ENCODE measurements at places on chromosomes 3 and 15.
A peak's percentile ranks its signal among the peaks of the same experiment; 100 is the strongest.

DNA sequence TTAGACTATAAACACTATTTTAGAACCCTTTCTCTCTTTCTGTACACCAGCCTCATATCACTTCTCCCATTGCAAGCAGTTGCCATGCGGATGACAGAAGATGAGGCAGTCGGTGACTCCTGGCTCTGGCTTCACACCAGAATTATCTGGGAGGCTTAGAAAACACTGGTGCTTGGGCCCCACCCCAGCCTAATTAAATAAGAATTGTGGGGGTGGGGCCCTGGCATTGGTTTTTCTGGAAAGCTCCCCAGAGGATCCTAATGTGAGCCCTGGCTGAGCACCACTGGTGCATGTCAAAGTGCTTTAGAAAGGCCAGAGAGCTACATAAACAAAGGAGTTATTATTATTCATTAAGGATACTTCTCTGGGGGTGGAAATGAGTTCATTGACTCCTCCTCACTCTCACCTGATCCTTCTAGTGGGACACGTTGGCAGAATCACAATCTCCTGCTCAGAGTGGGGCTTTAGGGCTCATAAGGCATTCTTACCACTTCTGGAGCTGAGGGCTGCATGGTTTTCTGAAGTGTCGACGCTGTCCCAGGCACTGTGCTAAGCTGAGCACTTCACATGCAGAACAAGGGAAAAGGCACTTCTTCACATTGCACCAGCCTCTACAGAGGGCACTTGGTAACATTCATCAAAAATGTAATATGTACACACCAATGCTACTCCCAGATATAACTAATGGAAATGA, 188.5 kb upstream of the TLE3 start:
- peak; percentile 48 for DNase-seq

- no peak for DNase-seq
These were observed 47.2 kb downstream of the TMED3 start for GRCh38 chr15:79358069-79358468.

GRCh38 chr3:177468331-177468730, 271.0 kb upstream of the TBL1XR1 start:
- DNase-seq, result no peak

- DNase-seq, result peak; percentile 20
These were observed 283.3 kb upstream of the RGMA start for GRCh38 chr15:93372208-93372864.

- no peak for DNase-seq
These were observed 710.8 kb downstream of the PLOD2 start for GRCh38 chr3:145450018-145450682.

- no peak for DNase-seq
These were observed 56.4 kb downstream of the FILIP1L start for GRCh38 chr3:100057716-100058575.

DNA sequence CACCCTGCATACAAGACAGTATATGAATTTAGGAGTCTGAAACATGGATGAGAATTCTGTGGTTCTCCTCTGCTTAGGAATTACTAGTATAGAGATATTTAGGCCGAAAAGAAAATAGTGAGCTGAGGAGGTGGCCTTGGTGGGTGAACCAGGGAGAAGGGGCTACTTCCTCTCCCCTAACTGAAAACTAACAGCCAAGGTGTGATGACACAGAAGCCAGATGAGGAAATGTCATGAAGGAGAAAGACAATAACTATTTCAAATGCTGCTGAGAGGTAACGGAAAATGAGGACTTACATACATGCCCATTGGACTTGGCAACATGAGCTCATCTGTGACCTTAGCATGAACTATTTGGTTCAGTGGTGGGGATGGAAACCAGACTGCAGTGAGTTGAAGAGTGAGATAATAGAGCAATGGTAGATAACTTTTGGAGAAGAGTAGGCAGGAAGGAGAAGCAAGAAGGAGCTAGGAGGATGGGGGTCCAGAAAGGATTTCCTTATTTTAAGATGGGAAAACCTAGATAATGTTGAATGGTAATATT, 114.4 kb upstream of the TSPAN3 start:
- no peak for DNase-seq

GRCh38 chr15:81723701-81724100, 322.1 kb downstream of the MEX3B start:
- no peak for DNase-seq

- no peak for DNase-seq
These were observed 144.3 kb downstream of the FBN1 start for GRCh38 chr15:48501208-48501607.

DNA sequence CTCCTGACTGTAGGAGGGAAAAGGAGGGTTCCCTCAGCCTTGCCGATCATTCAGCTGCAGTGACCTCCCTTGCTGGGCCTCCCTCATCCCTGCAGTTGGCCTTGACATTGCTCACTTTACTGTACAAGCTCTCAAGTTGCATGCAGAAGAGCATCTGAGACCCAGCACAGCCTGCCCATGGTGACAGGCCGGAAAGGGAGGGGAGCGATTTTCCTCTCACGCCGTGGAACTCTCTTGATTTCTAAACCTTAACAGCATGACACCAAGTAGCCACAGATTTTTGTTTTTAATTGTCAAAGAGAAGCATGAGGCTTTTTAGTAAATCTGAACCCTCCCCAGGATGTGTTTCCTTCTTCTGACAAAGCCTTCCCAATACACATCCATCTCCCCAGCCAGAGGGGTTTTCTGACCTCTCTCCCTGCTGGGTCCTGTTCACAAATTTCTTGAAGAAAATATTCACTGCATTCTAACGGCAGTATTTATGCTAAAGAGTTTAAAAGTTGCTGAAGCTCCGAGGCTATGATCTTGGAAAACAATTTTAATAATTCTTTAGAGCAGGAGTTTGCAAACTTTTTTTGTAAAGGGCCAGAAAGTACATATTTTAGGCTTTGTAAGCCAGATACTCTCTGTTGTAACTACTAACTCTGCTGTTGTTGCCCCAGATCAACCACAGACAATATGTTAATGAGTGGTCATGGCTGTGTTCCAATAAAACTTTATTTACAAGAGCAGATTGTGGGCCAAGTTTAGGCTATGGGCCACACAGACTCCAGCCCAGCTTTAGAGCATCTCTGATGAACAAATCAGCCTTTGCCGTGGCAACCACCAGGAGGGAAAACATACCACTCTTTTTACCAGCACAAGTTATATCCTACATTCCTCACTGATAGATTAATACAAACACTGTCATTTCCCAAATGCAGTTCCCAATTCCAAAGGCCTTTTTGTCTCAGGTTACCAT, 34.8 kb downstream of the LMCD1 start:
- DNase-seq, result peak; percentile 64

GRCh38 chr15:31084176-31084575, 17.3 kb downstream of the TRPM1 start:
- DNase-seq, result no peak

DNA sequence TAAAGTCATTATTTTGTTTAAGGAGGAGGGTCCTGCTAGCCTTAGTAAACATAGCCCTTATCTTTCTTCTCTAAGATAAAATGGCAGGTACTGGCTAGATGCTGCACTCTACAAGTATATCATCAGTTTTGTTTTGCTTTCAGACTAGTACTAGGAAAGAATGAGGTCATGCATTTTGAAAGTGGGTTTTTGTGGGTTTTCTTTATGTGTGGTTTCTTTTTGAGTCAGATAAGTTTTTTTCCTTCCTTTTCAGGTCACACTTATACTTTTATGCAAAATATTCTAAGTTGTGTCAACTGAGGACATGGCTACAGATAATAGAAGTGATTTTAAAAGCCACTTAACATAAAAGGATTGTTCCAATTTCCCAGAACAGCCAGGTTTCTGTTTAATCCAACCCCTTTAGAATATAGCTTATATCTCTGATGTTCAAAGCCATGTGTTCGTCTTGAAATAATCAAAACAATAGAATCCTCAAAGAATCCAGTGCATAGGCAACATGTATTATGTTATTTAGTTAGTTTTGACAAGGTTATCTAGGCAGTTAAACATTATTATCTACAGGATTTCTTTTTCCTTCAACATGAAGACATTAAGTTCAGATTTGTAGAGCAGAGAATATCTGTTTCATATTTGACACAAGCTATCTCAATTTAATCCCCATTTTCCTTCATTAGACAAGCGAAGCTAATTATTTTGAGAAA, 406.2 kb downstream of the RBMS3 start:
- DNase-seq, result no peak

Data from endodermal cell (in vitro differentiated cells).